GM04504 (cell line): ENCODE measurements at places on chromosomes 2 and 18.

GRCh38 chr2:197846777-197847176 lies 42.4 kb downstream of the PLCL1 start:
- no peak for DNase-seq

GRCh38 chr18:67385455-67385854 lies 131.1 kb downstream of the DSEL start:
- no peak for DNase-seq

GRCh38 chr2:196500686-196501431 lies 138.7 kb upstream of the CCDC150 start:
- peak; percentile 12 for DNase-seq

DNA sequence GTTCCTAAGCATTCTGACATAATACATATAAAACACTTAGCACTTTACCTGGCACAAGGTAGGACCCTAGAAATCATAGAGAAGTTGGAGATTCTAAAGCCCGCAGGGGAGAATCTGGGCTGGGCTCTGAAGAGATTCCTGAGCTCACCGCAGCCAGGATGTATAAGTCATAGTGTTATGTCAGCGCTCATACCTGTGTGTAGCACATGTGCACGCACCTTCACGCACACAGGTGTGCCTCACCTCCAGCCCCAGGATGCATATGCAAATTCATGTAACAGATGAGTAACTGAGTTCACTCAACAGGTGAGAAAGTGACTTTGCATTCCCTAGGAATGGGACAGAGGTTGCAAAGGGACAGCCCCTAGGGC lies 7.9 kb upstream of the SDC1 start:
- no peak for DNase-seq

DNA sequence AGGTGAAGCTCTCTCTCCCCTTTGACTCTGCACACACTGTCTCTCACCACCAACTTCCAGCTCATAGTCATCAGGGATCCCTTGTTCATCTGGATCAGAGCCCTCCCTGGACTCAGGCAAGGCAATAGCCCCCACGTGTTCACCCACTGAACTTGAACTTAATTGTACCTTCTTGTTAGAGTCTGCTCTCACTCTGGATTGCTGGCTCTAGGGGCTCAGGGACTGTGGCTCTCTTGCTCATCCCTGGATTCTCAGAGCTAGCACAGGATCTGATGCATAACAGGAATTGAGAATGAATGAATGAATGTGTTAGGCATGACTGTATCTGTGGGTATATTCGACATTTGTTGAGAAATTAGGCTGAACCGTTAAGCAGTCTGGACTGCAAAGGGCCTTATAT lies 16.7 kb upstream of the ASAP2 start:
- no peak for DNase-seq

DNA sequence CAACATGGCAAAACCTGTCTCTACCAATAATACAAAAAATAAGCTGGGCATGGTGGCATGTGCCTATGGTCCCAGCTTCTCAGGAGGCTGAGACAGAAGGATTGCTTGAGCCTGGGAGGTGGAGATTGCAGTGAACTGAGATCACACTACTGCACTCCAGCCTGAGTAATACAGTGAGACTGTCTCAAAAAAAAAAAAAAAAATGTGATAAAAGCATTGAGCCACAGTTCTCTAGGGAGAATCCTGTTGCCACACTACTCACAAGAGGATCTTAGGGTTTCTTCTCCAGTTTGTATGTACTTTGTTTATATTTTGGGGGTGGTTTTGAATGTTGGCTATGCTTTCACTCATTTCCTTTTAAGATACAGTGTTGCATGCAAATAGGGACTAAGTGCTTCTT lies 62.0 kb downstream of the TMEM185B start:
- DNase-seq, result no peak

DNA sequence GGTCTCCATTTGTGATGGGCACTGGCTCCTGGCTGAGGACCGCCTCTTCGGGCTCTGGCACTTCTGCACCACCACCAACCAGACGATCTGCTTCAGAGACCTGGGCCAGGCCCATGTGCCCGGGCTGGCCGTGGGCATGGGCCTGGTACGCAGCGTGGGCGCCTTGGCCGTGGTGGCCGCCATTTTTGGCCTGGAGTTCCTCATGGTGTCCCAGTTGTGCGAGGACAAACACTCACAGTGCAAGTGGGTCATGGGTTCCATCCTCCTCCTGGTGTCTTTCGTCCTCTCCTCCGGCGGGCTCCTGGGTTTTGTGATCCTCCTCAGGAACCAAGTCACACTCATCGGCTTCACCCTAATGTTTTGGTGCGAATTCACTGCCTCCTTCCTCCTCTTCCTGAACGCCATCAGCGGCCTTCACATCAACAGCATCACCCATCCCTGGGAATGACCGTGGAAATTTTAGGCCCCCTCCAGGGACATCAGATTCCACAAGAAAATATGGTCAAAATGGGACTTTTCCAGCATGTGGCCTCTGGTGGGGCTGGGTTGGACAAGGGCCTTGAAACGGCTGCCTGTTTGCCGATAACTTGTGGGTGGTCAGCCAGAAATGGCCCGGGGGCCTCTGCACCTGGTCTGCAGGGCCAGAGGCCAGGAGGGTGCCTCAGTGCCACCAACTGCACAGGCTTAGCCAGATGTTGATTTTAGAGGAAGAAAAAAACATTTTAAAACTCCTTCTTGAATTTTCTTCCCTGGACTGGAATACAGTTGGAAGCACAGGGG lies 5.5 kb downstream of the TMEM37 start:
- no peak for DNase-seq
